ENCODE measurements at places on chromosomes 7 and 10. TPM values are rescaled to one million over a fixed set of nuclear protein-coding genes. Genes with fewer than 3 reads are reported as not detected.

The FLNC gene
- total RNA-seq: 130 TPM

The TRIM74 gene
- total RNA-seq: not detected

The POLR3A gene
- total RNA-seq: 13.4 TPM

The SH3PXD2A gene
- 2.6 TPM for total RNA-seq

DNA sequence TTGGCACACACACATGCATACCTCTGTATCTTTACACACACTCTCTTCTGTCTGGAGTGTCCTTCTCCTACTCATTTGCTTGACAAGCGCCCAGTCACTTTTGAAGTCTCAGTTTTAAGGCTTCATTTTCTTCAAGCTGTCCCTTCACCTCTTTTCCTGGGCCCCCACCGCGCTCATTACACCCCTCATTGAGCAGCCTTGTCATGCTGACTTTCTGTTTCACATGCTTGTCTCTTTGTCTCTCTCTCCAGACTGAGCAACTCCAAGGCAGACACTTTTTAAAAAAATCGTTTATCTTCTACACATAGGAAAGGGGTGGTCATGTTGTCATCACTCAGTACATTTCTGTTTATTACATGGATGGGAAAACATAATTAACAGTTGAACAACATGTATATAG lies 225.2 kb upstream of the FZD1 start:
- no peak for DNase-seq

DNA sequence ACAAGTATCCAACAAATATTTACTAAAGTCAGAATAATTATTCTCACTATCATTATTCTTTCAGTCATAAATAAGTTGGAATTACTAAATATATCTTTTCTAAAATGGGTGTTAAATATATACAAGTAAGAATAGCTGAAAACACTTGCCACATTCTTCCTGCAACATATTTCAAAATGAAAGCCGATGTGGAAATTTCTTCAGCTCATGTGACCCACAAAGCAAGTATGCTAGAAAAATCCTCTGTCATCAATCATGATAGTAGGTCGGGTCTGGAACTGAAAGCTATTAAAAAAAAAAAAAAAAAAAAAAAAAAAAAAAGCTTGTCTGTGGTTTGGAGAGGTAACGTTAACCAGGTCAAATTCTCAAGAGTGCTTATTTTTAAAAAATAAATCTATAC lies 344.7 kb downstream of the NEBL start:
- DNase-seq: no peak

- no peak for DNase-seq
Measured at GRCh38 chr10:110840225-110840922, 31.4 kb upstream of the PDCD4 start.

GRCh38 chr7:148445260-148446044 lies 145.1 kb upstream of the C7orf33 start:
- DNase-seq: no peak
